H1 (cell line): ENCODE measurements at places on chromosomes 2 and 18. TPM values are rescaled to one million over a fixed set of nuclear protein-coding genes. Genes with fewer than 3 reads are reported as not detected.

GRCh38 chr2:174495365-174496012 lies 8.7 kb upstream of the GPR155 start:
- H3K27ac ChIP-seq, result no peak overlapping the region
- H3K4me1 ChIP-seq, result peaks cover 5% of the 10 kb centered on the region; the same call in 1 of the 2 replicates
- H3K27me3 ChIP-seq, result no peaks in the 10 kb centered on the region
- H3K4me3 ChIP-seq, result no peak overlapping the region
- no peak for DNase-seq

The KLHL41 gene
- not detected in 2 replicates for polyA plus RNA-seq

- H3K27ac ChIP-seq, result no peak overlapping the region
- no peak for DNase-seq
- H3K4me1 ChIP-seq, result peaks cover 24% of the 10 kb centered on the region
- no peaks in the 10 kb centered on the region for H3K36me3 ChIP-seq
- peak overlapping the region; percentile 19; the same call in 1 of the 2 replicates for H3K4me3 ChIP-seq
Measured at GRCh38 chr2:26561918-26562810, 79.0 kb downstream of the CIB4 start.

The NEU4 gene
- 0.32 and 0.89 TPM in 2 replicates for polyA plus RNA-seq

DNA sequence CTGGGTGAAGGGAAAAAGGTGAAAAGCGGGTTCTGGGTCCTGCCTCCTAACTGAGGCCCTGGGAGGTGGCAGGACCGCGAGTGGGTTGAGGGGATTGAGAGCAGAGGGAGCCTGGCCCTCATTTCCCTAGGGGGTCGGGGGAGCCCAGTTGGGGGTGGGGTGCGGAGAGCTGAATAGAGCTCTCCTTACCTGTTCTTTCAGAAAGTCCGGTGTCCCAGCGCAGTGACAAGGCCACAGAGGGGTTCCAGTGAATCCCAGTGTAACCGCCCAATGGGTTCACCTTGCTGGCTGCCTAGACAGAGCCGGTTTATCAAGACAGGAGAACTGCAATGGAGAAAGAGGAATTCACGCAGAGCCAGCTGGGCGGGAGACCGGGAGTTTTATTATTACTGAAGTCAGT lies 22.4 kb downstream of the TMEM177 start:
- H3K27ac ChIP-seq, result peak overlapping the region; percentile 76; the same call in 1 of the 2 replicates
- H3K36me3 ChIP-seq, result no peaks in the 10 kb centered on the region
- no peaks in the 10 kb centered on the region for H3K27me3 ChIP-seq
- H3K4me1 ChIP-seq, result peaks cover 17% of the 10 kb centered on the region
- no peak overlapping the region; the same call in 1 of the 2 replicates for H3K4me3 ChIP-seq

The TMEM163 gene
- 3.1 and 3.2 TPM in 2 replicates for polyA plus RNA-seq

The SLC23A3 gene
- 0.31 and 0.35 TPM in 2 replicates for polyA plus RNA-seq

- H3K27me3 ChIP-seq, result no peaks in the 10 kb centered on the region
- no peak overlapping the region for H3K4me3 ChIP-seq
- no peaks in the 10 kb centered on the region for H3K4me1 ChIP-seq
- no peak for DNase-seq
- H3K27ac ChIP-seq, result no peak overlapping the region
Measured at GRCh38 chr18:31490387-31490786, 7.6 kb upstream of the DSG2 start.

DNA sequence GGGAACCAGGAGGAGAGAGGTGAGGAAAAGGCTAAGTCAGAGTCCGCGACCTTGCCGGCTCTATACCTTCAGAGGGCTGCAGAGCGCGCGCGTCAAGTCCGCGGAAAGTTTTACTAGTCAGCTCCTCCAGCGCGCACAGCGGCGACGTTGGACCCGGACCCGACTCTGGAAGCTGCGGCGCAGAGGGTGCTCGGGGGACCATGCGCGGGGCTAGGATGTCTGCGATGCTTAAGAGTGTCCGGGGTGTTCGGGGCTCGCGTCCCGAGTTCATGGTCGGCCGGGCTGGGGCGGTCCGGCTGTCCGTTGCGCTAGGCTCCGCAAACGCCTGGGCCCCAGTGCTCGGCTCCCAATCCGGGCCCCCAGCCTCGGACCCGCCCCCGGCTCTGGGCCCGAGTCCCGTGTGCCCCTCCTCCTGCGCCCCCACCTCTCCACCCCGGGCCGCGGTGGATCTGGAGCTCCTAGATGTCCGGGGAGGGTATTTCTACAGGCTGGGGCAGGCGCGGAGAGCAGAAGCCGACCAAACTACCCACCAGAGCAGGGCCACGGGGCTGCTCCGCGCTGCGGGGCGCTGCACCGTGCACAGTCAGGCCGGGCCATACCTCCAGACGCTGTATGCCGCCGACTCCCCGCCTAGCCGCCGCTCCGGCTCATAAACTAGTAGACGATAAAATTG lies at the start of gene LBX2:
Gene LBX2, minus strand, starts transcription at position 337 of the 673 bp plus-strand sequence. Its CDS starts 66 bp downstream, at position 271.
- H3K36me3 ChIP-seq, result no peaks in the 10 kb centered on the region
- H3K4me1 ChIP-seq, result peaks cover 7% of the 10 kb centered on the region
- DNase-seq, result no peak
- H3K27me3 ChIP-seq, result peaks cover 95% of the 10 kb centered on the region

The PAX8 gene
- 0.02 and 0.08 TPM in 2 replicates for polyA plus RNA-seq

- no peaks in the 10 kb centered on the region for H3K4me1 ChIP-seq
- no peak for DNase-seq
- H3K27me3 ChIP-seq, result no peaks in the 10 kb centered on the region
- H3K27ac ChIP-seq, result no peak overlapping the region
- H3K36me3 ChIP-seq, result no peaks in the 10 kb centered on the region
- H3K4me3 ChIP-seq, result no peak overlapping the region
Measured at GRCh38 chr18:40035966-40036365, 1919.1 kb upstream of the PIK3C3 start.

The UGT1A5 gene
- polyA plus RNA-seq, result not detected in 2 replicates

GRCh38 chr2:83106853-83107252 lies 1352.2 kb downstream of the SUCLG1 start:
- H3K27me3 ChIP-seq, result no peaks in the 10 kb centered on the region
- no peak overlapping the region for H3K27ac ChIP-seq
- no peak overlapping the region for H3K4me3 ChIP-seq
- DNase-seq, result no peak

- H3K27ac ChIP-seq, result no peak overlapping the region
- no peaks in the 10 kb centered on the region for H3K36me3 ChIP-seq
- DNase-seq, result no peak
- H3K4me3 ChIP-seq, result no peak overlapping the region
Measured at GRCh38 chr2:209570194-209570593, 146.3 kb downstream of the MAP2 start.

DNA sequence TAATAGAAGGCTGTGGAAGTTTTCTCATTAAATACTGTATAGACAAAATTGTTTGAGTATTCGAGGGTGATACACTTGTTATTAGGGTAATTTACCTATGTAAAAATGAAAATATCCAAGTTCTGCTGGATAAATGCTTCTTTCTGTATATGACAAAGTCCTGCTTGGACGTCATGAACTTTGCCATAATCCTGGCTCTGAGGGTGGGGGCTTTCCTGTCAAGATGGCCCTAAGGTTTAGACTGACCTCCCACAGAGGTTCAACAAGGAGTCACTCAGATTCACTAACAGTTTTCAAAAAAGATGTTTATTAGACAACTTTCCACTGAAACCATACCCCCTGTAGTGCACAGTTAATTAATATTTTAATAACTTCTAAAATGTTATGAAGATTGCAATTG lies 52.5 kb upstream of the NABP1 start:
- H3K4me3 ChIP-seq, result no peak overlapping the region
- no peaks in the 10 kb centered on the region for H3K36me3 ChIP-seq
- H3K27me3 ChIP-seq, result no peaks in the 10 kb centered on the region
- H3K4me1 ChIP-seq, result no peaks in the 10 kb centered on the region
- H3K27ac ChIP-seq, result no peak overlapping the region

DNA sequence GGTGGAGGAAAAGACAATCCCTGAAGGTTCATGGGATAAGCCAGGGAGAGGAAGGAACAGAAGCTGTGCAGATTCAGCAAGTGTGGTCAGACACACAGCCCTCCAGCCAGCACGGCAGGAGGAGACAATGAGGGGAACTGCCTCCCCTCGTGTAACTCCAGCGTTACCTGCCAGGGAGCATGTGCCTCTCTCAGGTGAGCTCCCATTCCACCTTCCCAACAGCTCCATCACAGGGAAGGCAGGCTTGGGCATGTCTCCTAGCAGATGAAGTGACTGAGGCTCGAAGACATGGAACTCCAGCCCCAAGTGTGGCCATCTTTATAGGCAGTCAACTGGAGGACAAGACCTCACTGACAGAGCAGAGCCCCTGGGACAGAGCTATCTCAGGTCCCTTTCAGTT lies 47.4 kb downstream of the ZBTB7C start:
- peaks cover 4% of the 10 kb centered on the region for H3K4me1 ChIP-seq
- 0 out of 2 replicates have a peak, but pooled peaks cover 2% of the 10 kb centered on the region for H3K27me3 ChIP-seq
- DNase-seq, result no peak
- H3K36me3 ChIP-seq, result no peaks in the 10 kb centered on the region
- H3K4me3 ChIP-seq, result no peak overlapping the region
- H3K27ac ChIP-seq, result no peak overlapping the region

- no peaks in the 10 kb centered on the region for H3K36me3 ChIP-seq
- no peak overlapping the region for H3K27ac ChIP-seq
Measured at GRCh38 chr18:43800584-43800983, 523.3 kb upstream of the SYT4 start.

- no peaks in the 10 kb centered on the region for H3K36me3 ChIP-seq
- no peak overlapping the region for H3K4me3 ChIP-seq
- no peaks in the 10 kb centered on the region for H3K4me1 ChIP-seq
- H3K27me3 ChIP-seq, result no peaks in the 10 kb centered on the region
- DNase-seq, result no peak
- no peak overlapping the region for H3K27ac ChIP-seq
Measured at GRCh38 chr2:18790509-18791171, 201.3 kb upstream of the NT5C1B start.

DNA sequence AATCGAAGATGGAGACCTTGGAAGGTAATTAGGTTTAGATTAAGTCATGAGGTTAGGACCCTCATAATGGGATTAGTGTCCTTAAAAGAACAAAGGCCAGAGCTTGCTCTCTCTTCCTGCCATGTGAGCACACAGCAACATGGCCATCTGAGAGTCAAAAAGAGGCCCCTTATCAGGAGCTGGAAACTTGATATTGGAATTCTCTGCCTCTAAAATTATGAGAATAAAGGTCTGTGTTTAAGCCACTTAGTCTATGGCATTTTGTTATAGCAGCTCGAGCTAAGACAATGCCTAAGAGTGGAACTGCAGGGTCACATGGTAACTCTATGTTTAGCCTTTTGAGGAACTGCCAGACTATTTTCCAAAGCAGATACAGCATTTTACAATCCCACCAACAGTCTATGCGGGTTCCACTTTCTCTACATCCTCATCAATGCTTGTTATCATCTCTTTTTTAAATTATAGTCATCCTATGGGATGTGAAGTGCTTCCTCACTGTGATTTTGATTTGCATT lies 42.4 kb downstream of the THADA start:
- no peak overlapping the region for H3K4me3 ChIP-seq
- H3K4me1 ChIP-seq, result no peaks in the 10 kb centered on the region
- no peaks in the 10 kb centered on the region for H3K27me3 ChIP-seq
- no peak overlapping the region for H3K27ac ChIP-seq
- no peaks in the 10 kb centered on the region for H3K36me3 ChIP-seq
- no peak for DNase-seq

- no peaks in the 10 kb centered on the region for H3K36me3 ChIP-seq
- H3K27ac ChIP-seq, result no peak overlapping the region
- no peaks in the 10 kb centered on the region for H3K4me1 ChIP-seq
- no peaks in the 10 kb centered on the region for H3K27me3 ChIP-seq
Measured at GRCh38 chr2:240397542-240397916, 37.9 kb upstream of the GPC1 start.

DNA sequence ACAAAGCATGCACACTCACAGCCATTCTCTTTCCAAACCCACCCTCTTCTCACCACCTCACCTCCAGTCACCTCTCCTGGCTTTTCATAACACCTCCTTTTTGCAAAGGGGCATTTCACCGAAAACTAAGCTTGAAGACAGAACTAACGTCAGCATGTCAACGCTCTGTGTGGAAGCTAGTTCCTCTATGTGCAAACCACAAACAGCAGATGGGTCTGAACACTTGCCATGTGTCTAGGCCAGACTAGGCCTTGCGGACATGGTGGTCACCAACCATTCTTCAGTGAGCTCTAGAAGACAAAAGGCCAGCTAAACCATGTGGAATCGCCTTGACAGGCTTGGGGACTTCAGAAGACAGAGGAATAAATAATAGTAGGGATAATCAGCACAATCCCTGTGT lies 148.5 kb downstream of the TXNL1 start:
- H3K27me3 ChIP-seq, result no peaks in the 10 kb centered on the region
- no peak for DNase-seq
- H3K4me1 ChIP-seq, result no peaks in the 10 kb centered on the region
- no peak overlapping the region for H3K27ac ChIP-seq
- no peak overlapping the region for H3K4me3 ChIP-seq
- H3K36me3 ChIP-seq, result no peaks in the 10 kb centered on the region

DNA sequence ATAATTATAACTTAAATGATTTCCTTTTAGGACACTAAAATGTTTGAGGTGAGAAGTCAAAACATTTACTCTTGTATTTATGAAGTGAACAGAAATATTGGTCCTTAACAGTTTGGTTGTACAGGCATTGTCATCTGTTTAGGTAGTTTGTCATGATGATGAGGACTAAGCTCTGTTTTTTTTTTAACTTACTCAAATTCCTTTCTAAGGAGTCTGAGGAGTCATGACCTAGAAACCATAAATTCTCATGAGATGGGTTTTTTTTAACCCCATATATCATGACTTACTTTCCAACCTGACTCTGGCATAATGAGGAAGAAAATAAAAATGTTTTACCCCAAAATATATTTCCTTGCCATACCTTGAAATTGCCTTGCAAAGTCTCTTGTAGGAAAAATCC lies 1176.2 kb downstream of the SUCLG1 start:
- H3K4me1 ChIP-seq, result no peaks in the 10 kb centered on the region
- no peaks in the 10 kb centered on the region for H3K27me3 ChIP-seq
- no peaks in the 10 kb centered on the region for H3K36me3 ChIP-seq
- H3K4me3 ChIP-seq, result no peak overlapping the region
- H3K27ac ChIP-seq, result no peak overlapping the region

GRCh38 chr18:76486574-76486973 lies 8.5 kb downstream of the ZNF516 start:
- no peak for DNase-seq
- H3K27ac ChIP-seq, result no peak overlapping the region
- peaks cover 18% of the 10 kb centered on the region for H3K4me1 ChIP-seq
- no peaks in the 10 kb centered on the region; the same call in none of the 2 replicates for H3K27me3 ChIP-seq

The BCL2 gene
- polyA plus RNA-seq, result 0.59 and 0.75 TPM in 2 replicates

DNA sequence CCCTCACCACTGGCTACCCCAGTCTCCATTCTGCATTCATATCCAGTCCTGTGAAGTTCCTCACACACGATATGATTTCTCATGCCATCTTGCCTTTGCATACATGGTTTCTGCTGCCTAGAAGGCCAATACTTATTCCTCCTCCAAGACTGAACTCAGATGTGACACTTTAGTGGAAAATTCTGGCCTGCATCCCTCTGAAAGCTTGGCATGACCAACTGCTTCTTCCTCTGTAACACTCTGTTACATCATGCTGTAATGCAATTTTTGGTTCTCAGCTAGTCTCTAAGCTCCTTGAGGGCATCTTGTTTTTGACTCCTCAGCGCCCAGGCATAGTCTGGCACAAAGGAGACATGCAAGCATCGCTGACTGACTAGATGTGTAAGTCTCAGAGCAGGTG lies 12.6 kb downstream of the FAM161A start:
- H3K4me3 ChIP-seq, result no peak overlapping the region
- no peak for DNase-seq
- H3K27me3 ChIP-seq, result no peaks in the 10 kb centered on the region
- no peak overlapping the region for H3K27ac ChIP-seq
- no peaks in the 10 kb centered on the region for H3K4me1 ChIP-seq
